ENCODE measurements at places on chromosomes 4 and X. TPM values are rescaled to one million over a fixed set of nuclear protein-coding genes. Genes with fewer than 3 reads are reported as not detected.
A peak's percentile ranks its signal among the peaks of the same experiment; 100 is the strongest.

DNA sequence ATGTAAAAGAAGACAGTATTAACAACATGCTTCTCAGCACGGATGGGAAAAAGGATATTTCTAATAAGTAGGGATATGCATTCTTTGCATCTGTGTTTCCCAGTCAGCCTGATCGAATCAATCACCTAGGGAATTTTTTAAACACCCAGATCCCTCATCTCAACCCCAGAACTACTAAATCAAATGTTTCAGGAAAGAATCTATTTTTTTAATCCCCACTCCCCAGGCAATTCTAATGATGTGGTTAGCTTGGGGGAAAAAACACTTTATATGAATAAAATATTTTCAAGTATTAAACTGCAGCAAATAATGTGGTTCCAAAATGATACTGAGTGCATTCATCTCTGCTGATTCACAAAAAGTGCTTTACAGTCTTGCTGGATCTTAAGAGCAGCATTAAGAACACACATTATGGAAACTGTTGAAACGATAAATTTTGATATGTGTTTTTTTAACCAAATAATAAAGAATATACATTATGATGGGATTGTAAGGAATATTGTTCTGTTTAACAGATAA is 68.7 kb upstream of the GUCY1A1 start:
- DNase-seq = no peak

- DNase-seq = no peak
These were observed 27.7 kb upstream of the MOB1B start for GRCh38 chr4:70874268-70875156.

Gene TEX13D
- total RNA-seq = not detected

DNA sequence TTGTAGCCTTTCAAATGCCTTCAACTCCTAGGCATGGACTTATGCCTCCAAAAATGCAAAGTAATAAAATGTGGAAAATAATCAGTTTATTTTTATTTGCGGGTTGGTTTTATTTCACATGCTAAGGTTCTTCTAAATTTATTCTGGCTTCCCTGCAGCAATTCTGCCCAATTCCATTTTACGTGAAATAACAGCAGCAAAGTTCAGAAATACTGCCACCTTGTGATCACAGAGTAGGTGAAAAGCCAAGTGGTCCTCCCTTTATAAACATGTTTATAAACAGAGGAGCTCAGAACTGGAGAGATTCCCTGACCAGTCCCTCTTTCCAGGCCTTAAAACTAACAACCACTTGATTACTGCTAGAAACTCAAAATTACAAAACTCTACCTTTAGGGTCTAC is 14.7 kb upstream of the DCHS2 start:
- DNase-seq = no peak

DNA sequence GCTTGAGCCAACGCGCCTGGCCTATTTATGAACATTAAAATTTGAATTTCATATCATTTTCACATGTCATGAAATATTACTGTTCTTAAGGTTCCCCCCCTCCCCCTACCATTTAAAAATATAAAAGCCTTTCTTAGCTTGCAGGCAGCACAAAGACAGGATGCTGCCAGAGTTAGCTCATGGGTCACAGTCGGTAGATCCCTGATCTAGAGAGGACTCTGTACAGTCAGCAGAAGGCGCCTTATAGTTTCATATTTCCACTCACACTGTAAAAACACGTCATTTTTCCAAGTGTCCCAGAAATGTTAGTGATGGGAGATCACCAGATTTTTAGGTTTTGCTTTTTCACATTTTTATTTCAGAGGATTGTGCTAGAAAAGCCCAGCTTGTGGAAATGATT is 12.2 kb downstream of the NOCT start:
- no peak for DNase-seq

- DNase-seq = no peak
These were observed 38.9 kb upstream of the TLR2 start for GRCh38 chr4:153645183-153645582.

Gene TMEM31
- not detected for total RNA-seq

DNA sequence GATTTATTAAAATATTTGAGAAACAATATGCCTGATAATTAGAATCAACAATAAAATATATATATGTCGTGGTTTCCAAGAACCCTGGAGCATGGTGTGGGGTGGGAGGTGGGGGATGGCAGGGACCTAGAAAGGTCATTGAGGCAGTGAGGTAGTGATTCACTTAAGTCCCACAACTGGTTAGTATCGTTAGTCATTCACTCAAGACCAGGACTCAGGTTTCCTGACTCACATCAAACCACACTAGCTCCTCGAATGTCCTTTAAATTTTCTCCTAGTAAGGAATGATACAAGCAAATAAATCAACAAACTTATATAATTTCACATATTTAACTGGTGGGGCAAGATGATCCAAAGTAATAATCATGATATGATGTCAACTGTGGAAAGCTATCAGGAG is 158.8 kb upstream of the AADAT start:
- DNase-seq = no peak

Gene SPANXN4
- not detected for total RNA-seq

Gene GABRG1
- 49.9 TPM for total RNA-seq

Gene CCDC110
- total RNA-seq = 1.7 TPM

DNA sequence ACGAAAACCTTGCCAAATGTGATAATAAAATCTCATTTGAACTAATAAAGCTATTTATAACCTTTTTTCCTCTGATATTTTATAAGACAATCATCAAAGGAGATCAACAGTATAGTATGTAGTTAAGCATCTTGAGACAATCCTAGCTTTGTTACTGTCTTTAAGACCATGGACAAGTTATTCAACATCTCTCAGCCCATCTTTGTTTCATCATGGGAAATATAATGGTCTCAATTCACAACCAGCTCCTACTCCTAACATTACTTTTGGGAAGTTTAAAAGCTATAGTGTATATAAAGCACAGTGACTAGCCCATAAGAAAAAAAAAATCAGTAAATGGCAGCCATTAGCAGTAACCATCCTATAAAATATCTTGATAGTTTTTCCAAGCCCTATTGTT is 57.6 kb upstream of the APELA start:
- no peak for DNase-seq

DNA sequence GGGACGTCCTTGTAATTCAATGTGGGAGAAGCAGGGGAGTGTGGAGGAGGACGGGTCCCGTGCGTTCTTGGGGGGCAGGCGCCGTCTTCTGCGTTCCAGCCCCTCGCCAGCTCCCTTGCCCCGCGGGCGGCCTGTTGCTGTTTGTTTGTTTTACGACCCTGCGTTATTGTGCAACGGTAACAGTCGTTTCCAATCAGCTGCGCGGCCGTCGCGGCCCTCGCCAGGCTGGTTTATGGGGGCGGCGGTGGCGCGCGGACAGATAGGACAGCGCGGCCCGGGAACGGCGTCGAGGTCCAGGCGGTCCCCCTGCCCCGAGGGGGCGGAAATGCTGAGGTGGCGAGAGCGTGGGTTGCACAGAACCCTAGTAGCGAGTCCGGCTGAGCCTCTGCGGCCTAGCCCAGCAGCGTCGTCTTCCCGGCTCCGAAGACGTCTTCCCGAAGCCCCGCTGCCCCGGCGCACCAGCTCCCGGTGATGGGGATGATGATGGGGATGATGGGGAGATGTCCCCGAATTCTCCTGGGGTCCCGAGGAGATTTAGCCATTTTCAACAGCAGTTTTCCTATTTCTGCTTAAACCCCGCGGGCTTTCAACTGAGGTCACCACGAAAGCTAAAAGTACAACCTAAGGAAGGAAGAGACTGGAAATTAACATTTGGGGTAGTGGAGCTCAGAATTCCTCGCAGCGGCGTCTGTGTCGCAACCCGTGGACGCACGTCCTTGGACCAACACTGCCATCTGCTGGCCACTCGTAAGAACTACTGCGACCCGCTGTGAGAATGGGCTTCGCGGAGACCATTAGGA is 4.8 kb downstream of the PDGFRA start:
- peak; percentile 45 for DNase-seq

GRCh38 chrX:21657318-21658151 is 595 bp downstream of the KLHL34 start:
- no peak for DNase-seq

DNA sequence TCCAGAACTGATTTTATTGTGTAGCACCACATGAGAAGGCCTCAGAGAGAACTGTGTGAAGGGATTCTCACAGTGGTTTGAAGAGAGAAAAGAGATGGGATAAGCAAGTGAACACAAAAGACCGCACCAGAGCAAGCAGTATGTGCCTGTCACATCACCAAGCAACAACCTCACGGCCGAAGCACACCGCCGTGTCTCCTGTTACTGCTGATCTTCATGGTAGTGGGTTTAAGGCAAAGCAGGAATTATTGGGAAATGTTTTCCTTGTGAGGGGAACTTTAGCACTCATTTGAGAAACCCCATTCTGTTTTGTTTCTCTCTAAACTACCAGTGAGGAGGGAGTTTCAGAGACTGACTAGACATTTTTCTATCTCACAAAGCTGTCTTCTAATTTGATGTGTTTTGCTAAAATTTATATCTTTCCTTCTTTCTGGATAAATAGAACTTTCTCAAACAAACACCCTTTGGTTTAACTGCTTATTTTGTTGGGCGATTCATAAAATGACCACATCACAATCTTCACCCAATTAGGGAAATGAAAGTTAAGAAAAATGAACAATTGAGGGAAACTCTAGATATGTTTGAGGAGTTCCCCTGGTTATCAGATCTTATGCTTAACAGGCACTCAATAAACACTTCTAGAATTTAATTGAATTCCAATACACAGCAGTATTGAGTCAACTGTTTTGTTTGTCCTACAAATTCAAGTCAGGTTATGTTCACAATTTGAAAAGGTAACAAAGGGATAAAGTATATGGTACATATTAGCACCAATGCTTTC is 16.5 kb downstream of the SH3KBP1 start:
- DNase-seq = no peak

- no peak for DNase-seq
These were observed 32.2 kb downstream of the SGMS2 start for GRCh38 chr4:107856901-107857300.

All from occipital lobe (tissue), 3 donors.